ENCODE measurements at places on chromosomes 1 and 21. TPM values are rescaled to one million over a fixed set of nuclear protein-coding genes. Genes with fewer than 3 reads are reported as not detected.

The SLC45A3 gene
- total RNA-seq: 17.9 TPM

The PROK1 gene
- total RNA-seq: not detected

The C1orf226 gene
- 26.9 TPM for total RNA-seq

The GPR61 gene
- total RNA-seq: not detected

The CD1B gene
- not detected for total RNA-seq

The CTTNBP2NL gene
- total RNA-seq: 47.1 TPM

The SSR2 gene
- 204 TPM for total RNA-seq

The LCE1C gene
- not detected for total RNA-seq

The C1orf50 gene
- 5.8 TPM for total RNA-seq

The ARHGAP29 gene
- total RNA-seq: 2.5 TPM

The HHAT gene
- total RNA-seq: 4.9 TPM

The BRDT gene
- not detected for total RNA-seq

The MATN1 gene
- not detected for total RNA-seq

The IGSF5 gene
- total RNA-seq: 0.82 TPM

The CLCA4 gene
- total RNA-seq: 426 TPM

The RCAN3 gene
- 15.1 TPM for total RNA-seq

The ARHGEF16 gene
- 90.2 TPM for total RNA-seq

The FAM72C gene
- 2.8 TPM for total RNA-seq

The ZNF593OS gene
- total RNA-seq: not detected

The GUCA2B gene
- total RNA-seq: 27.7 TPM

The LCE1F gene
- total RNA-seq: not detected

The MROH9 gene
- not detected for total RNA-seq

The GABRD gene
- total RNA-seq: 0.15 TPM

The CCDC27 gene
- not detected for total RNA-seq

The ST3GAL3 gene
- 6.0 TPM for total RNA-seq

The FMO3 gene
- total RNA-seq: 0.42 TPM

The ADCY10 gene
- 0.64 TPM for total RNA-seq

The CTSK gene
- total RNA-seq: 11.4 TPM

The HMCN1 gene
- 1.3 TPM for total RNA-seq

The LENEP gene
- not detected for total RNA-seq

The SLC16A4 gene
- 0.79 TPM for total RNA-seq

The HNRNPCL1 gene
- not detected for total RNA-seq

The PCAT6 gene
- total RNA-seq: 0.74 TPM

The OR2G3 gene
- total RNA-seq: not detected

The DHRS3 gene
- 120 TPM for total RNA-seq

The VWA1 gene
- 43.5 TPM for total RNA-seq

The MCOLN2 gene
- total RNA-seq: 15.4 TPM

The CALML6 gene
- not detected for total RNA-seq
